ENCODE measurements at places on chromosomes 13 and 19.

- DNase-seq: no peak
Measured at GRCh38 chr13:60267498-60268202, 103.9 kb upstream of the DIAPH3 start.

DNA sequence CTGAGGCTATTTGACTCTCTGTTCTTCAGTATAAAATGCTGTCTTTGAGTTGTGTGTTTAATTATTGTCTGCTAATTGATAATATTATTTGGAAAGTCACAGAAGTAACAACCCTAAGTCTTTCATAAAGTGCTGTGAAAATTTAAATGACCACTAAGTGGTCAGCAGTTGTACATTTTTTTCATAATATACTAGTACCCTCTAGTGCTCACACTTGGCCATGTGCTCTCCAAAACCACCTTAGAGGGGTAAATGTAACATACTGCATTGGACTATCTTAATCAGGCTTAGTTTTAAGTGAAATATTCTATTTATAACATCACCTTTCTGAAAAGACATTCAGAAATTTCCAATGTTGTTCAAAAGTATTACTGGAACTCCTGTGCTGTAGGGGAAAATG is 745.3 kb downstream of the GPC5 start:
- DNase-seq: no peak

- DNase-seq: no peak
Measured at GRCh38 chr13:44605275-44605674, 29.1 kb upstream of the TSC22D1 start.

DNA sequence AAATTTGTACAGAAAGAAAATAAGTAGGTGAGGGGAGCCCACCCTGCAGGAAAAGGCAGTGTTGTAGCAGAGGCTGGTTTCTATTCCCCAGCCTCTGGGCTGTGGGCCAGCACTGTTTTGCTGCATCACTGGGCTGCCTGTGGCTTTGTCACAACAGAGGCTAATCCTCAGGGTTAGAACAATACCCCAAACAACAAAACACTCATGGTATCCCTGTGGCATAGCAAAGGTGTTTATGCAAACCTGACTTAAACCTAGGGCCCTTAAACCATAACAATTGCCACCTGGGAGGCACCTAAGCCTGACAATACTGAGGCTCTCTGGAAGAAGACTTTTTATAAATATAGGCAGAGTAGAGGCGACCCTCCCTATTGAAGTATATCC is 314.7 kb downstream of the OLFM4 start:
- DNase-seq: no peak

GRCh38 chr19:51108805-51109146 is 567 bp upstream of the CTU1 start:
- no peak for DNase-seq

- no peak for DNase-seq
Measured at GRCh38 chr13:105410602-105411001, 1124.9 kb downstream of the EFNB2 start.

DNA sequence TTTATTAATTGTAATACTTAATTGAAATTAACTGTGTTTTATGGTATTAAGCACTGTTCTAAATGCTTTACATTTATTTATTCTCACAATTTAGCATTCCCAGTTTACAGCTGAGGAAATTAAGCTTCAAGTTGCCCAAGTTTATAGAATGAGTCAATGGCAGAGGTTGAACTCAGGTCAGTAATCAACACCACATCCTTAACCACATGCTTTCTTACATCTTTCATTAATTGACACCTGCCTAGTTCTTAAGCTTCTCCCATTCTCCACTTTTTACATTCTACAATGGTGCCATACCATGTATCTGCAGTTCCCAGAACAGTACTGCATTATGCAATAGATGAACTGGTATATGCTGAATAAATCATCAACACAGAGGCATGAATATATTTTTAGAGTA is 11.7 kb upstream of the RBM26 start:
- no peak for DNase-seq

DNA sequence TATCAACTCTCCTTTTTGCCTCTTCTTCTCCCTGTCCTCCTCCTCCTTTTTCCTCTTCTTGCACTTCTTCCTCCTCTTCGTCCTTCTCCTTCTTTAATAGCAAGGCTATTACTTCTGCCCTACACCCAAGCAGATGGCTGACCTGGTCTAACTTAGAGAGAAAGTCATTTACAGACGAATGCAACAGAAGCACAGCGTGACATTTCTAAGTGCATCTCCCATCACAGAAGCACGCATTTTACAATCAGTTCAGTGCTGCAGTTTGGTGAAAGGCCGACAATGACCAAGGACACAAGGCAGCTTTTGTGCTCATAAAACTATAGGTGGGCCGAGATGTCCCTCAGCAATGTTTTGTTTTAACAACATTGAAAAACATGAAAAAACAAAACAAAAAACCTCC is 231.5 kb downstream of the FGF14 start:
- DNase-seq: no peak

DNA sequence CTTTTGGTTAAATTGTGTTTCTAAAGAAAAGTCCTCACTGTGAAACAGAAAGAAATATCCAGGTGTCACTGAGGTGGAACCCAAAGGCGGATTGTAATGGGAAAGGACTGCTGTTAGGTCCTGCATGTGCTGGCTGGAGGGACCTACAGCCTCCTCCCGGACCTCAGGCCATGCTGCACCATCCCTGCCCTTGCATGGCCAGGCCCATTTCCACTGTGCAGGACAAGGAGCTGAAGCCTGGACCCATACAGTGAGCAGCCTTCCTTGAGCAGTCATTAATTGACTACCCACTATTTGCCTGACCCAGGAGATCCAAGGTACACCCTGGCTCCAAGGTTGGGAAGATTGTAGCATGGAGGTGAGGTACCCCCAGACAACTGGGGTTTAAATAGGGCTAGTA is 17.6 kb downstream of the VSTM2B start:
- no peak for DNase-seq

DNA sequence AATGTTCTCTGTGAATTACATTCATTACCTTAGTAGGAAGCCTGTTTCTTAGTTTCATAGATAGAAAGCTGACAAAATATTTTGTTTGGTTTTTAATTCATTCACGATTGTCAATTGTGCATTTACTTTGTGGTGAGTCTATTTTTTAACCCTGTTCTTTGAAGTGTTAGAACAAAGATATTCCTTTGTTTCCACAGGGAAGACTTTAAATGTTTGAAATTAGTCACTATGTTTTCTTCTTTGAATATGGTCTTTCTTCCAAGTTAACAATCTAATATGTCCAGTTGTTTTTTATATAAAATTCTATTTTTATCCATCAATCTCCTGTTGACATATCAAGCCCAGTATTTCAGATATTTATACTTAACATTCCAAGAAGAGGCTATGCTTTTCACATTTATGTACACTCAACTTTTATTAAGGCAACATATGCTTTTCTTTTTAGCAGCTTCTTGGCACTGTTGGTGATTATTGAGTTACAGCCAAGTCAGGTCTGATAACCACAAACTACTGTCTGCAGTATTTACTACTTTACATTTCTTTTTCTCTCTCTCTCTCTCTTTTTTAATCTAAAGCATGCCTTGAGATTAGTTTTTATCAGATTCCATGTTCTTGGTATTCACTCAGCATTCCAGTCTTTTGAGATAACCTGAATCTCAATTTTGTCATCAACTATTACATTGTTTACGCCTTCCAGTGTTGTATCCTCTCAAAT is 812.8 kb upstream of the SLC10A2 start:
- no peak for DNase-seq

- no peak for DNase-seq
Measured at GRCh38 chr19:2532252-2533071, 56.5 kb downstream of the GADD45B start.
